Upper lobe of left lung (tissue), 6 donors: ENCODE measurements at places on chromosomes 7 and 10. TPM values are rescaled to one million over a fixed set of nuclear protein-coding genes. Genes with fewer than 3 reads are reported as not detected.

GRCh38 chr7:33463131-33463530 is 333.8 kb downstream of the BBS9 start:
- no peaks in the 10 kb centered on the region for H3K4me1 ChIP-seq
- H3K36me3 ChIP-seq, result no peaks in the 10 kb centered on the region
- no peaks in the 10 kb centered on the region for H3K27me3 ChIP-seq
- H3K4me3 ChIP-seq, result no peak overlapping the region
- no peak for DNase-seq

DNA sequence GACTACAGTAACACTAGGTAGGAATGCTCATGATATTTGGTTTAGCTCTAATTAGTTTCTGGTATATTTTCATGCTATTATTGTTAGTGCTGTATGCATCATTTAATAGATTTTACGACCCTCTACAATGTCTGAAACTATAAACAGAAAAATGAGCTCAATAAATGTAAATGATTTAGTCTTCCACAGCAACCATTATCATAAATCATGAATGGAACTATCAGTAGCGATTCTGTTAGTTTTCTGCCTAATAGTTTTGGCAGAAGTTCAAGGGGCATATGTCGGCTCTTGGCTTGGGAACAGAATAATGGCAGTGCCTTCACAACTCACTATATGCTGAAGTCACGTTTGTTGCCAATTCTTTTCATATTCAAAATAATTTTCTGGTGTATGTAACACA is 494.8 kb downstream of the PARD3 start:
- no peak for DNase-seq
- no peaks in the 10 kb centered on the region for H3K27me3 ChIP-seq
- no peaks in the 10 kb centered on the region for H3K36me3 ChIP-seq
- H3K4me1 ChIP-seq, result peaks cover 8% of the 10 kb centered on the region
- no peak overlapping the region for H3K4me3 ChIP-seq
- H3K27ac ChIP-seq, result no peak overlapping the region

The HOXA10 gene
- total RNA-seq, result not detected

DNA sequence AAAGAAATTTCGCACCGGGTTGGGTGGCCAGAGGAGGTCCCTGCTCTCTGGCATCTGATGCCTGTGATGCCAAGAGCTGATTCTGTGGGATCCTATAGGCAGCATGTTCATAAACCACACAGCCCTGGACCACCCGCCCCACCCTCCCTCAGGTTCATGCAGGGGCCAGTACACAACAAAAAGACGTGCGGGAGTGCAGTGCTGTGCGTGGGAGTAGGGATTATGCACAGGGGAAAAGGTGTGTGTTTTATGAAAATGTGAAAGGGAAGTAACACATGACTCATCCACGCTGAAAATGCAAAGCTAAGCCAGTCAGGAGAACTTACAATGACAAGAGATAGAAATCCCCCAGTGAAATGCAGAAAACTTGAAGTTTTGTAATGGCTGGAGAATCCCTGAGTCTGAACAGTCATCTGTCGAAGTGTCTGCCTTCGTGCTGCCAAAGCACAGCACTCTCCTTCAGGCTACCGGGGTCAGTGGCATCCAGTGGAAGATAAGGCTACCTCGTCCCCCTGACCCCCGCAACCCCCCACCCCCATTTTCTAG is 1.1 kb downstream of the KIAA1217 start:
- H3K27ac ChIP-seq, result peak overlapping the region; percentile 88
- H3K27me3 ChIP-seq, result no peaks in the 10 kb centered on the region
- H3K4me1 ChIP-seq, result peaks cover 22% of the 10 kb centered on the region
- DNase-seq, result no peak

GRCh38 chr7:126398285-126398684 is 854.5 kb downstream of the GRM8 start:
- no peak for DNase-seq
- H3K27me3 ChIP-seq, result no peaks in the 10 kb centered on the region
- no peaks in the 10 kb centered on the region for H3K4me1 ChIP-seq

The UPK3BL2 gene
- 30.4 TPM for total RNA-seq

- peaks cover 2% of the 10 kb centered on the region for H3K36me3 ChIP-seq
- no peak for DNase-seq
- H3K4me1 ChIP-seq, result no peaks in the 10 kb centered on the region
- H3K27me3 ChIP-seq, result no peaks in the 10 kb centered on the region
- no peak overlapping the region for H3K27ac ChIP-seq
- H3K4me3 ChIP-seq, result no peak overlapping the region
Observed at GRCh38 chr10:114427124-114427852, 23.0 kb upstream of the AFAP1L2 start.

The DLX5 gene
- not detected for total RNA-seq

The ZNF503 gene
- 15.0 TPM for total RNA-seq

The FKBP6 gene
- not detected for total RNA-seq

The CDC14C gene
- not detected for total RNA-seq

- no peak for DNase-seq
- H3K27me3 ChIP-seq, result no peaks in the 10 kb centered on the region
- no peak overlapping the region for H3K27ac ChIP-seq
- H3K4me3 ChIP-seq, result no peak overlapping the region
Observed at GRCh38 chr7:102072636-102073209, 213.9 kb upstream of the SH2B2 start.

GRCh38 chr7:43535031-43535451 is 47.9 kb upstream of the STK17A start:
- H3K36me3 ChIP-seq, result no peaks in the 10 kb centered on the region
- no peak overlapping the region for H3K27ac ChIP-seq
- H3K27me3 ChIP-seq, result no peaks in the 10 kb centered on the region

The TBC1D12 gene
- 36.7 TPM for total RNA-seq

DNA sequence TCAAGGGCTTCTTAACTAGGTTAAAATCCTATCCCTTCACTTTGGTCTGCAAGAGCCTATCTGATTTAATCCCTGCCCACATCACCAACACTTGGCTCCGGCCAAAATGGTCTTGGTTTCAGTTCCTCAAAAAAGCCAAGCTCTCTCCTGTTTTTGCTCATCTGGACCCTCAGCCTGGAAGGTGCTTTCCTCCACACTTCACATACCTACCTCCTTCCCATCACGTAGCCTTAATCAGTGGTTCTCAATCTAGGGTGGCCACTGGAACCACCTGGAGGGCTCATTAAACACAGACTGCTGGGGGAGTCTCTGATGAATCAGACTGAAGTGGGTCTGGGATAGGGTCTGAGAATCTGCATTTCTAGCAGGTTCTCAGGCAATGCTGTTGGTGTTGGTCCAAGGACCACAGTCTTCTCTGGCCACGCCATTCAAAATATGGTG is 227.0 kb upstream of the AOAH start:
- H3K4me3 ChIP-seq, result no peak overlapping the region
- no peak overlapping the region for H3K27ac ChIP-seq
- H3K36me3 ChIP-seq, result no peaks in the 10 kb centered on the region
- no peak for DNase-seq
- H3K4me1 ChIP-seq, result peaks cover 8% of the 10 kb centered on the region

- H3K4me1 ChIP-seq, result peaks cover 10% of the 10 kb centered on the region
- no peak overlapping the region for H3K27ac ChIP-seq
- H3K36me3 ChIP-seq, result no peaks in the 10 kb centered on the region
- no peak for DNase-seq
- no peaks in the 10 kb centered on the region for H3K27me3 ChIP-seq
- no peak overlapping the region for H3K4me3 ChIP-seq
Observed at GRCh38 chr7:67045496-67045995, 48.9 kb downstream of the TYW1 start.
